AG10803 (cell line): ENCODE measurements at places on chromosomes 16 and 17.

- no peak for DNase-seq
Measured at GRCh38 chr16:52491216-52491615, 55.7 kb downstream of the TOX3 start.

DNA sequence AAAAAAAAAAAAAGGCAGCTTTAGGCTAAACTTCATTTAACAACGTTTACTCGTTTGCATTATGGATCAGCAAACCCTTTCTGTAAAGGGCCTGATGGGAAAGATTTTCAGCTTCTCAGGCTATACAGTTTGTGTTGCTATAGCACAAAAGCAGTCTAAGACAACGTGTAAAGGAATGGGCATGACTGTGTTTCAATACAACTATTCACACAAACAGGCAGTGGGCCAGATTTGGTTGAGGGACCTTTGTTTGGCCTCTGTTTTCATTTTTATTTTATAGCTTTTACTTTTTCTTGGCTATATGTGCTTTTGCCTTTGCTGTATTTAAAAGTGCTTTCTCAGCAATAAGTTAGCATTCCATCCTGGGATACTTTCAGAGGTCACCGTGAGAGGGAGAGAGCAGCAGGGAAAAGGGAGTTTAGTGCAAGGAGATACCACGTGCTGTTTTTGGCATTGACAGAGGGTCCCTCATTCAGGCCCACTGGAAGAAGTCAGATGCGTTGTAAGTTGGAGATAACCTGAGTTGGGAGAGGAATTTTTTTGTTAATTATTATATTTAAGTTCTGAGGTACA is 335.6 kb downstream of the UTP18 start:
- no peak for DNase-seq

DNA sequence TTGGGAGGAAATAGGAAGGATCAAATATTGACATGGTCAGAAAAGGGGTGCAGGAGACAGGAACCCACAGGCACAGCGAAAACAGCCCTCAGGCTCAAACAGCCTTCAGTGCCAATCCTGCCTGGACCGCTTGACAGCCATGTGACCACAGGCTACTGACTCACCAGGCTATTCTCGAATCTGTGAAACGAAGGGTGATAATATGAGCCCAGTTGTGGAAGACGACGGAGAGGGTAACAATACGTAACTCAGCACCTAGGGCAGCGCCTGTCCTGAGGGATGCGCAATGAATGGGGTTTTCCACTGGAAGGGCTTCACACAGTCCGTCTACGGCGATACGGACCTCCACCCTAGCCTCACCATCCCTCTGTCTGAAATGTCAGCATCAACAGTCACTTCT is 117.3 kb upstream of the RCVRN start:
- no peak for DNase-seq

DNA sequence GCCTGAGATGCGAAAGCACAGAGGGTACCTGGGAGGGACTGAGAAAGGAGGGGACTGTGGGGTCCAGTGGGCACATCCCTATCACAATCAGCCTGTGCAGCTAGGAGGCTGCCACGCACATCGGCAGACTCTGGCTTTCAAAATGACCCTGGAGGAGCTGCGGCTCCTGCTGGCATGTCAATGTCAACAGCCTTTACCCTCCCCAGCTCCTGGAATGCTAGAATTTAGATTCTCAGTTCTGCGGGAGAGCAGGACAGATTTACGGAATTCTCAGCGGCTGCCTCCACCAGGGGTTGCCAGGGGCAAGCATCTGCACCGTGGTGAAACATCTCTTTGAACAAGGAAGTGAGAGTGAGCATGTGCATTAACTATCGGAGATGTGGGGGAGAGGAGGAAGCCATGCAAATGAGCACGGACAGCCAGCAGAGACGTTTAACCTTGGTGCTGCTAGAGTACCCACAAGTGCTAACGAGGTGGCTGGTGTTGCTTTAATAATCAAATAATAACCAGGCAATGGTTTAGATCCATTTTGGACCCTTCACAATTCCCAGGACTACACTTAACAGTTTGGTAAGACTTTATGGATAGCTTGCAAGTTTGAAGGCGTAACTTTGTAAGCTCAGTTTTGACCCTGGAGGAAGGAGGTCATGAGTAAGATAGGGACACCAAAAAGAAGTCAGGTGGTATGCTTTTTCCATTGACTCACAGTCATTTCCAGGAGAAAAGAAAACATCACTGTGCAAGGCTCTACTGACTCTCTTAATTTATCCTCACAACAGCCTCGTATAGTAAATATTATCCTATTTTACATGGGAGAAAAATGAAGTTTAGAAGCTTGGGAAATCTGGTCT is 54.1 kb downstream of the XYLT1 start:
- DNase-seq = peak; percentile 83

- no peak for DNase-seq
Measured at GRCh38 chr17:81683208-81683583, 401 bp downstream of the ARL16 start.

DNA sequence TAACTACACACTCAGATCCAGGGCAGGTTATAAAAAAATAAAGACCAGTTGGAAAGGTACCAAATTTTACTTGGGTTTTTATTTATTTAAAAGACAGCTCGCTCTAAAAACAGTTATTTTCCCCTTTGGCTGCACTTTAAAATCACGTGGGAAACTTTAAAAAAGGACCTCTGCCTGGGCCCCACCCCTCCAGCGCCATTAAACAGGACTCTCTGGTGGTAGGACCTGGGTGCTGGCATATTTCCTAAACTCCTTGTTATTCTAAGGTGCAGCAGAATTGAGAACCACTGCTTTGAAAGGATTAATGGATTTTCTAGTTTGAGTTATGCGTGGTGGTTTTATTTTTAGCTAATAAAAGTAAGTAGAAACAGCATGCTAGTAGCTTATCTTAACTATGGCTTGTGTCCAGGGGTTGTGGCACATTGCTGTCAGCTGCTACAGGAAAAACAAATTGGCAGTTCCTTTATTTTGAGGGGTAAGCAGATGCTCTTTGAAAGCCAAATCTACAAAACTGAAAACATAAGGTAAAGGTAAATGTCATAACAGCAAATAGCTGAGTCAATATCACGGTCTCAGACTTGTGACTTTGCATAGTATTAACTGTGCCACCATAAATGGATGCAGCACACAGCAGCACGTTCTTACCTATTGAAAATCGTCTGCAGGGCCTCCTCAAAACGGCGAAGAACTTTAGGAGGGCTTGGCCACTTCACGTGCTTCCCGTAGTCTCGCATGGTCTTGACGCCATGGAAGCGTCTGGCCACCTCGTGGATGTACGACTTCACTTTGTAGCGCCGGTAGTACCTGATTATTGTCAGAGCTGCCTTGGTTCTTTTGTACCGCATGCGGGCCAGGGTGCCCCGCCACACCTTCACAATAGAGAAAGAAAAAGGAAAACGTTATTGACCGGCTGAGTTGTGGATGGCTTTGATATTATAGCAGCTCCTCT is 172.0 kb downstream of the CDK5R1 start:
- no peak for DNase-seq

GRCh38 chr16:66226762-66227161 is 139.7 kb upstream of the CDH5 start:
- DNase-seq = peak; percentile 20

- no peak for DNase-seq
Measured at GRCh38 chr17:59027750-59028149, 78.9 kb downstream of the TRIM37 start.

DNA sequence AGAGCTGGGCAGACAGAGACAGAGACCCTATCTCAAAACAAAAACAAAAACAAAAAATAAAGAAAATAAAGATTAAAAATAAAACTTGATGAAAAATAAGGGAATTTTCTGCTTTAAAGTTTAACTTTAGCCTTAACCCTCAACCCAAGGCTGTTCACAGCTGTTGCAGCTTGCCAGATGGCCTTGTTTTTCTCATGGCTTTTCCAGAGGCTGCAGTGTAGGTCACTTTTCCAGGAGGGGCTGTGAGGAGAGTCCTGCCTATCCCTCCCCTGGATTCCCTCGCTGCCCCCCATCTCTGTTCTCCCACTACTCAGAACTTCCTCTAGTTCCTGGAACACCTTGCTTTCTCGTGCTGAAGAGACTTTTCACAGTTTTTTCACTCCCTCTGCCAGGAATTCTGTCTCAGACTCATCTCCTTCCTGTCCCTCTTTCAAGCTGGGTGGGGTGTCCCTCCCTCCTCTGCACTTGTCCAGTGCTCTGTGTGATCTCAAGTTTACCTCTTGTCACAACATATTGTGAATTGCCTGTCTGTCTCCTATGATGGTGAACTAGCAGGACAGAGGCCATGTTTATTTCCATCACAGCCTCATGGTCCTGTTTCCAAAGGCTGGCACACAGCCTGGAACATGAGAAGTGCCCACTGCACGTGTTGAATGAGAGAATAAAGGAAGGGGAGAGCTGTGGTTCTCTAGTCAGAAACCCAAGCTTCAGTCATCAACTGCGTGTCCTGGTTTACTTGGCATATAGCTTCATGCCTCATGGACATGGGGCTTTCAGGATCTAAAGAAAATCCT is 69.9 kb upstream of the MSI2 start:
- no peak for DNase-seq

DNA sequence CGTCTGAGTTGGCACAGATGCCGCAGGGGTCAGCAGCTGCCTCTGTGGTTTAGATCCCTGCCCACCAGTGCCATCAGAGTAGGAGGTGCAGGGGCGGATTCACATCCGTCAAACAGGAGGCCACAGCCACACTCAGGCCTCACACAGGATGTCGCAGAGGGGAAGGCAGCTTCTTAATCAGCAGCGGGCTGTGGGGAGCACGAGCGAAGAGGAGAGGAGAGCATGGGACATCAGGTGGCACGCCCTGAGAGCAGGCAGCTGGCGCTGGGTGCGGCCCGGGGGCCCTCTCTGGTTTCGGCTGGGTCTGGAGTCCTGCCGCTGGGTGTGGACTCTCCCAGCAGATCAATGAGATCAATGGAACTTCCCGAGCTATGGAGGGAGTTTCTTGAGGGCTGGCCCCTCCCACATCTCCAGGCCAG is 9.6 kb downstream of the LLGL2 start:
- no peak for DNase-seq

DNA sequence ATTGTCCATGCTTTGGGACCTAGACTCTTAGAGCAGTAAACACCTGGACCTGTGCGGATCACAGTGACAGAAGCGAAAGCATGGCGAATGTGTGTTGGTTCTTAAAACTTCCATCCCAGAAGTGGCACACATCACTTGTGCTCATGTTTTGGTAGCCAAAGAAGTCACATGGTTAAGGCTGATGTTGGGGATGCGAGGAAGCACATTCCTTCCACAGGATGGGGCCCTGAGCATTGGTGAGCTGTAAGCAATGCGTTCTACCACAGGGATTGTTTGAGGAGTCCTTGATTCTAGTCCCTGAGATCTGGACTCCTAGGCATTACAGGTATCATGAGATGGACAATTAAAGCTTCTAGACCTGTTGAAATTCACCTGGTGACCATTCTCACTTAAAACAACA is 375.9 kb downstream of the UTP18 start:
- no peak for DNase-seq

- no peak for DNase-seq
Measured at GRCh38 chr17:42642336-42642735, 16.7 kb upstream of the TUBG2 start.
